ENCODE measurements at places on chromosomes 11 and 22.

DNA sequence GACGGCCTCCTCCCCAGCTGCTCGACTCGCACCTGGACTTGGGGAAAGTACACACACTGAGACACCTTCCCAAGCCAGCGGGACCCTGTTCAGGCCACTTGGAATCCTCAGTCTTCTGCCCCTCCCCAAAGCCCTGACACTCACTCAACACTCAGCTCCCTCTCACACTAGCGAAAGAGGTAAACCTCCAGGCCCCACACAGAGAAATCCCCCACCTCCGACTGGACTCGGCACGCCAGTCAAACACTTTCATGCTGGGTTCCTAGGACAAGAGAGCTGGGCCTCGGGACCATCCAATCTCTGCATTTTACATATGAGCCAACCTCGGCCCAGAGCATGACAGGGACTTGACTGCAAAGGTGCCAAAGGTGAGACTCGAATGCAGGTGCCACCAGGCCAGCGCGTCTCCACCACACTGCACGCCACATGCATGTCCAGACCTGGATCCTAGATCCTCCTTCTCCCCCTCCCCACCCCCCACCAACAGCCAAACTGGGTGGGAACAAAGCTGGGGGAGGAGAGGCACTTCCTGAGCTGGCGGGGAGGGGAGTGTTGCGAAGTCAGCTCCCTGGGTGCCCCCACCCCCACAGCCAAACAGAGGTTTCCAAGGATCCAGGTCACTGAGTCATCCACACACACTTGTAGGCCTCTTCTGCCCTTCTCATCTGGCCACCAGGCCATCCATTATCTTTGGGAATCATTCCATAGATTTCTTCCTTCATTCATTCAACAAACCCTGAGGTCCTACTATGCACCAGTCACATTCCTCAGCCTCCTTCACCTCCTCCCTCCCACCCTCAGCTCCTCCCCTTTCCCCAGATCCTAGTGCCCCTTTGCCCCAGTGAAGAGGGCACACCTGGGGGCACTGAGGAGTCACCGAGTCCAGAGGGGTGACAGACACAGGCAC lies 10.7 kb upstream of the CD5 start:
- peak; percentile 70 for DNase-seq

- DNase-seq, result no peak
Observed at GRCh38 chr11:108944471-108945178, 279.8 kb downstream of the DDX10 start.

DNA sequence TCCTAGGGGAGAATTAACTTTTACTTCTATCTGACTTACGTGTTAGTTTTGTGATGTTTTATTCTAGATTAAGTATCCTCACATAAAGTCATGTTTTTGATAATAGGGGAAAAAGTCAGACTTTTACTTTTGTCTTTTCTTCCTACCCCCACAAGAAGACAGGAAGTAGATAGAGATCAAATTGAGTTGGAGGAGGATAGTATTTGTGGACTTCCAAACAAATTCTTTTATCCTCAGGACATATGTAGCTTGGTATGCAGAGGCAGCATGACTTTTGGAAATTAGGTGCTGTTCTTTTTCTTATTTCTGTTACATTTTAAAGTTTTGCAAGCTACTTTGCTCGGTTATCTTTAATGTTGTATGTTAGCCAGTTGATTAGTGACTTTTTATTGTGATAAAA lies 61.4 kb downstream of the MTMR3 start:
- no peak for DNase-seq

DNA sequence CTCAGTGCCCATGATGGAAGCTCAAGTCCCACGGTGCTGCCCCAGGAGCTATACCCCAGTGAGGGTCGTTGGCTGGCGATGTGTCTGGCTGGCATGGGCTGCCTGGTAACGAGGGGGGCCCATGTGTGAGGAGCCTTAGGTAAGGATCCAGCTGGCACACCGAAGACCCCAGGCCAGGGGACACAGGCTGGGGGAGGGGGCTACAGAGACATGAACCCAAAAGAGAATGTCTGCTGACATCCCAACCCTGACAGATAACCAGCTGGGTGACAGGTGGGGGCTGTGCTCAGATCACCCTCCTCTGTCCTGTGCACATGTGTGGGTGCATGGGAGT lies 39.2 kb downstream of the RTN4R start:
- no peak for DNase-seq

DNA sequence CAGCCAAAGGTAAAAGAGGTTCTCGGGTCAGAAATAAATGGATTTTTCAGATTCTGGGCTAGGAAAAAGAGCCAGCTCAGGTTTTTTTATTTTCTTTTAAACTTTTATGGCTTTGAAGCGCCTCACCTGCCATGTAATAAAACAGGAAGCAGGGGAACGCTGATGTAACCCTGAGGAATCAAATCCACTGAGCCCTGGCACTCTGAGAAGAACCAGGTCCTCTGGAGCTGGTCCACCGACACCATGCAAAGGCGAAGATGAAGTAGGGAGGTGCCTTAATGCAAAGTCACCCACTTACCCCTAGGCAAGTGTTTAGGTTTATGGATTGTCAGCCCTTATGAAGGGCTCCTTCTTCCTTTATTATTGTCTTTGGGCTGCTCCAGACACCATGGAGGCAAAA lies 1.6 kb downstream of the PAMR1 start:
- no peak for DNase-seq

- no peak for DNase-seq
Observed at GRCh38 chr11:19536131-19536530, 176.5 kb upstream of the NAV2 start.

- DNase-seq, result no peak
Observed at GRCh38 chr11:24747275-24748251, 250.7 kb downstream of the LUZP2 start.

GRCh38 chr11:5626196-5626595 lies 1.4 kb downstream of the TRIM34 start:
- no peak for DNase-seq

DNA sequence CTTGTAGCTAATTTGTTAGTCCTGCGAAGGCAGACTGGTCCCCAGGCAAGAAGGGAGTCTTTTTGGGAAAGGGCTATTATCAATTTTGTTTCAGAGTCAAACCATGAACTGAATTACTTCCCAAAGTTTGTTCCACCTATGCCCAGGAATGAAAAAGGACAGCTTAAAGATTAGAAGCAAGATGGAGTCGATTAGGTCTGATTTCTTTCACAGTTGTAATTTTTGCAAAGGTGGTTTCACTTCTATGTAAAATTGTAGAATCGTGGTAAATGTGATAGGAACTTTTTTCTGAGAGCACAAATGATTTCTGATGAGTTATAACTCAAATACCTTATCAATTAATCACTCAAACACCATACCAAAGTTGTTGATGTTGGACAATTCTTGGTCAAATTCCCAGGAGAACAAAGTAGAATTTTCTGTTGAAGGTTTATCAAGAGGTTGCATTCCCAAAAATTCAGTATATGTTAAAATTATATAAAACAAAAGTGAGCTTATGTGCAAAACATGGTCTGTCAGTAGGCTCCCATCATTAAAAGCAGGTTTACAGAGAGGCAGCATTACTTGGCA lies 2.9 kb upstream of the CTSC start:
- no peak for DNase-seq

GRCh38 chr22:48081281-48081680 lies 1318.8 kb downstream of the TBC1D22A start:
- no peak for DNase-seq

All from activated naive CD8-positive, alpha-beta T cell treated with anti-CD3 and anti-CD28 coated beads for 36 hours (primary cell).